Stimulated activated CD4-positive, alpha-beta T cell treated with anti-CD3 and anti-CD28 coated beads, Interleukin-2, amount 100 ng/mL, for 48 hours (primary cell): ENCODE measurements at places on chromosomes 6 and 20.

DNA sequence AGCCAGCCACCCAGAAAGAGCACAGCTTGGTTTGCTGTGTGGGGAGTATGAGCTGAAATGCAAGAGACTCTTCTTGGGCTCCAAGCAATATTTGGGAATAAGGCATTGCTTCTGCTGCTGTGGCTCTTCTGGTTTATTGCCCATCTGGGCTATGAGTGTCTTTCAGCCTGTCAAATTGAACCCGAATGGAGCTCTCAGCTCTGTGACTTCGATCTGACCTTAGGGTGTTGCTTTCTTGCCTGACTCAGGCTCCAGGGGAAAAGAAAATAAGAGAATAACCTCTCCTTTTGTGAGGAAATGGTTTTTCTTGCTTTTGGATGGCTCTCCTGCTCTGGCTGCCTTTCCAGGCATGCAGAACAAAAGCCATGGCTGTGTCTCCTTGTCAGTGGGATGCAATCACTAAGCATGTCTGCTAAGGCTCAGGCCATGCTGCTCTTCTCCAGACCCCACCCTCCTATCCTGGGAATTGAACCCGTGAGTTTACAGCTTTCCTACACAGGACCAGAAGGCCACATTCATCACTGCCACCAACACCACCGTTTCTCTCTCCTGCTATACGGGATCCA, 169.4 kb upstream of the JAG1 start:
- DNase-seq = no peak

GRCh38 chr6:125658759-125659431, 90.5 kb upstream of the HEY2 start:
- no peak for DNase-seq

GRCh38 chr6:150327117-150327774, 41.6 kb upstream of the IYD start:
- DNase-seq = no peak

DNA sequence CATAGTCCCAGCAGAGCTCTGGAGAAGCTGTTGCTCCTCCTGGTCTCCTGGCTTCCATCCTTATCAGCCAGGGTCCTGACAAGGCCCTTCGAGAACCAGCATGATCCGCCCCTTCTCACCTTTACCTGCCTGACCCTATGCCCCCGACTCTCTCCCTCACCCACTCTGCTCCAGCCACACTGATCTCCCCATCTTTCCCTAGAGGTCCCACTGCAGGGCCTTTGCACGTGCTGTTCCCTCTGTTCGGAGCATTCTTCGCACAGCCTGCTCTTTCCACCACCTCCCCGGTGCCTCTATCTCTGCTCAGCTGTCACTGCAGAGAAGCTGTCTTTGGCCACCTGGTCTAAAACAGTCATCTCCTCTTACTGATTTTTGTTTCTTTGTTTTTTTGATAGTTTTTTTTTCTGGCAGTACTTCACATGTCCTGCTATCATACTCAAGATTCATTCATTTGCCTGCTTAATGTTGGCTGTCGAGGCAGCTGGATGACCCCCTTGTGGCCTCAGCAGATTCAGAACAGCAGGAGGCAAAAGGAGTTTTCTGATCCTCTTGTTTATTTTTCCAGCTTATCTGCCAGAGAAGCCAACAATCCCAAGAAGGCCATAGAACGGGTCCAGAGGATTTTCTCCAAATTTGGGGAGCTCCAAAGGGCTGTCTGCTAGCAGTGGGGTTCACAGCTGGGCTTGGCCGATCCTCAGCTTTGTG, 1.6 kb upstream of the PTGIS start:
- DNase-seq = no peak

DNA sequence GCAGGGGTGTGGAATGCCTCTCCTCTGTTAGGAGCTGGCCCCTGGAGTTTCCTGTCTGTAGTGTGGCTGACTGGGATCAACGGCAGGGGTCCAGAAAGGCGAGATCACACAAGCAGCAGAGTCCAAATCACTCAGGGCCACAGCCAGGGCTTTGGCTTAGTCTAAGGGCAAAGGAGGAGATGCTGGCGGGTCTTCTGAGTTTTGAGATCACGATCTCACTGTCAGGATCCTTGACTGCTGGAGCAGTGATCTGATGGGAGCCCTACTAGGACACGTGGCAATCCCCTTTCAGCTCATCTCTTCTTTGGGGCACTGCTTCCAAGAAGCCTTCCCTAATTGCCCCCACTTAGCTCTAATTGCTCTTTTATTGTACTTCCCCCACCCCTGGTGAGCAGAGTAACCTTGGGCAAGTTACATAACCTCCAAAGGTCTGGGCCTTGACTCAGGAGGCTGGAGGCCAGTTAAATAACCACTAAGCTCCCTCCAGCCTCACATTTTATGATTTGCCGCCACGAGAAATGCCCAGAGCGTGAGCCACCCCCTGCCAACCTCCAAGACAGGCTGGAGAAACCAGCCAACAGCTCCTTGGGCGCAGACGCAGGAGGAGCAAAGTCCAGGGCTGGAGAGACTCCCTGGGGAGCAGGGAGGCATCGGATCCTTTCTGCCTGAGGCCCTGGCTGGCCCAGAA, 12.0 kb downstream of the KCNK5 start:
- no peak for DNase-seq

- no peak for DNase-seq
Observed at GRCh38 chr6:33595001-33595846, 15.1 kb upstream of the BAK1 start.

DNA sequence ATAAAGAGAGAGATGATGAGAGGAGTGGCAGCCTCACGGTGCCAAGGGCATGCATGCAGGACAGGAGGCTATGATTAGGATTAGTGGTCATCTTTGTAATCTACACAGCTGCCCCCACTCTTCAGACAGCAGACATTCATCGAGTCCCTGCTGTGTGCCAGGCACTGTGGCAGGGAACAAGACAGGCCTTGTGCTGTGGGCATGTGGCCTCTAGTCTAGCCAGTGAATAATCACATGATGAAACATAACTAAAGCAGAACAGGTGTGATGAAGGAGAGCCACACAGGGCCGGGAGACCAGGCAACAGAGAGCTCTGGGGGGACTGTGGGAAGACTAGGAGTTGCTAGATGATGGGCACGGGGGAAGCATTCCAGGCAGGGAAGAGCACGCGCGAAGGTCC, 22.2 kb downstream of the TOX2 start:
- no peak for DNase-seq

DNA sequence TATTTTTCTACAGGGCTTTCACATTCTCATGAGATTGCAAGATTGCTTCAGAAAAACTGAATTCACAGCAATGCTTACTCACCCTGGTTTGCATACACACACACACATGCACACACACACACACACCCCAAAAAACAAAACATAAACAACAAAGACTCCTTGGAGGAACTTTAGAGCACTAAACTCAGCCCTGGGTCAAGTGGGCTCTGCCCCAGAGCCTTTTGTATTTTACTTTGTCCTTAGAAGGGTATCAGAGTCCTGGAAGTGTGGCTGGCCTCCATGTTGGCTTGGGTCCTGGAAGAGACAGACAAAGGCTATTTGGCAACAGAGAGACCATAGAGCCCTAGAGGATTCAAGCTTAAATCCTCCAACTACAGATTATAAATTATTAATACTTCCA, 8.0 kb upstream of the CST9 start:
- DNase-seq = no peak

- no peak for DNase-seq
Observed at GRCh38 chr6:12101048-12101447, 88.9 kb downstream of the HIVEP1 start.

DNA sequence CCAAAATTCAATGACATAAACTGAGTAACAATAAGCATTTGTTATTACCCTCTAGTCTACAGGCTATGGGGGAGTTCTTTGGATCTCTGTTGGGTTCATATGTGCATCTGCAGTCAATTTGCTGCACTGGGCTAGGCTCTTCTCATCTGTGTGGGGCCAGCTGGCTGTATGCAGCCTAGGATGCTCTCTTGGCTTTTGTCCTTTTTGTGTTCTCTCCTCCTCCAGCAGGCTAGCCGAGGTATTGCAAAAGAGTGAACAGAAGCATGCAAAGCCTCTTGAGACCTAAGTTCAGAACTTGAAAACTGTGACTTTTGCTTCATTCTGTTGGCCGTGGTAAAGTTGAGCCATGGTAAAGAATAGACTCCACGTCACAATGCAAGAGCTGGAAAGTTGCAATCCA, 62.8 kb upstream of the FOXO3 start:
- DNase-seq = no peak

- DNase-seq = no peak
Observed at GRCh38 chr6:11426571-11426970, 111.0 kb upstream of the TMEM170B start.

GRCh38 chr6:168128631-168129291, 49.7 kb upstream of the FRMD1 start:
- no peak for DNase-seq

DNA sequence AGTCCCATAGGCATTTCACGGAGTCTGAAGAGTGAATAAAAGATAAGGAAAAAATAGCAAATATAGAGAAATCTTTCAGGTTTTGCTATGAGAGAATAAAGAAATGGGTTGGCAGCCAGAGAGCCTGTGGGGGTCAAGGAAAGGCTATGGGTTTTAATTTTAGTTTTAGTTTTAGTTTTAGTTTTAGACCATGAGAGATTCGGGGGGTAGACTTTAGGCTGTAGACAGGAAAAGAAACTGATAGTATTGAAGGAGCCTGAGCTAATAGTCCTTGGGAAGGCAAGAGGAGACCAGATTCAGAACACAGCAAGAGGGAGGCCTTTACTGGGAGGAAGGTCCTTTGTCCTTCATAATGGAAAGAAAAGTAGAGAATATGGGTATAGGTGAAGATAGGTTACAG, 19.3 kb downstream of the DOP1A start:
- DNase-seq = no peak

- peak; percentile 27 for DNase-seq
Observed at GRCh38 chr6:33248643-33248931, 23.1 kb downstream of the VPS52 start.

- DNase-seq = no peak
Observed at GRCh38 chr6:150099546-150099945, 30.6 kb upstream of the ULBP3 start.

DNA sequence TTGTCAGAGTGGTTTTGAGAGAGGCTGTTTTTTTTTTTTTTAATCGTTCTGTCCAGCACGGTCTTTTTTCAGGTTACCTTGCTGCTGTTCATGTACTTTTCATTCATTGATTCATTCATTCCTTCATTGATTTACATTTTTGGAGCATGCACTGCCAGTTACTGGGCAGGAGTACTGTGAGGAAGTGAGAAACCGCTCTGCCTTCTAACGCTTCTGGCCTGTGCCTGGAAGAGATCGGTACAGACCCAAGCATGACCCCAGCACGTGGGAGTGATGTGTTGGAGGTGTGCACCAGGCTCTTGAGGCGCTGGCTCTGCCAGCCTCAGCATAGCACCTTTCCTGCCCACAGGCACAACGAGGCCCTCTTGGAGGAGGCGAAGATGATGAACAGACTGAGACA, 9.1 kb downstream of the RIPK1 start:
- no peak for DNase-seq

DNA sequence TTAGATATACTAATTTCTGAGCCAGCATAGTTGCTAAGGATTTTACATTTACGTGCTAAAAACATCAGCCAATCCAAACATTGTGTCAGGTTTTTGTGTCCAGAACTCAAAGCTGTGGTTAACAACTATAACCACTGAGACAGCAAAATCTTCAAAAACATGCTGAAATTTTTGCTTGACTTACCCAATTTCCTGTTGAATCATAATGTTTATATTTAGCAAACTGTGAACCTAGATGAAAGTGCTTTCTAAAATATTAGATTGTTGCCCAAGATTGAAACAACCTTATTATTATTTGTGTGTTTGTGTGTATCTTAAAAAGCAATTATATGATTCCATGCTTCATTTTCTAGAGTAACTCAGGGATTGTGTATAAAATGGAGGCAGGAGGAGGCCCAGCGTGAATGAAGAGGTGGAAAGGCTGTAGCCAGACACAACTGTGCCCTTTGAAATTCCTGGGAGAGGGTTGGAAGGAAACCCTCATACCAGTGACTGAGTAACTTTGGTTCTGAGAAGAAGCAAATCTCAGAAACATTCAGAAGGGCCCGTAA, 48.0 kb downstream of the ARMC2 start:
- no peak for DNase-seq

GRCh38 chr20:50333812-50334211, 143.2 kb downstream of the CEBPB start:
- no peak for DNase-seq

GRCh38 chr20:25046181-25046641, 11.7 kb downstream of the ACSS1 start:
- DNase-seq = no peak

GRCh38 chr6:17219098-17219497, 62.1 kb upstream of the RBM24 start:
- no peak for DNase-seq

DNA sequence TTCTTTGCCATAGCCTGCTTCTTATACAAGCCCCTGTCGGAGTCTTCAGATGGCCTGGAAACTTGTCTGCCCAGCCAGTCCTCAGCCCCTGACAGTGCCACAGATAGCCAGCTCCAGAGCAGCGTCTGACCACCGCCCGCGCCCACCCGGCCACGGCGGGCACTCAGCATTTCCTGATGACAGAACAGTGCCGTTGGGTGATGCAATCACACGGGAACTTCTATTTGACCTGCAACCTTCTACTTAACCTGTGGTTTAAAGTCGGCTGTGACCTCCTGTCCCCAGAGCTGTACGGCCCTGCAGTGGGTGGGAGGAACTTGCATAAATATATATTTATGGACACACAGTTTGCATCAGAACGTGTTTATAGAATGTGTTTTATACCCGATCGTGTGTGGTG, 29.5 kb downstream of the SLCO4A1 start:
- DNase-seq = no peak

- DNase-seq = no peak
Observed at GRCh38 chr6:115680621-115681020, 380.1 kb downstream of the FRK start.

DNA sequence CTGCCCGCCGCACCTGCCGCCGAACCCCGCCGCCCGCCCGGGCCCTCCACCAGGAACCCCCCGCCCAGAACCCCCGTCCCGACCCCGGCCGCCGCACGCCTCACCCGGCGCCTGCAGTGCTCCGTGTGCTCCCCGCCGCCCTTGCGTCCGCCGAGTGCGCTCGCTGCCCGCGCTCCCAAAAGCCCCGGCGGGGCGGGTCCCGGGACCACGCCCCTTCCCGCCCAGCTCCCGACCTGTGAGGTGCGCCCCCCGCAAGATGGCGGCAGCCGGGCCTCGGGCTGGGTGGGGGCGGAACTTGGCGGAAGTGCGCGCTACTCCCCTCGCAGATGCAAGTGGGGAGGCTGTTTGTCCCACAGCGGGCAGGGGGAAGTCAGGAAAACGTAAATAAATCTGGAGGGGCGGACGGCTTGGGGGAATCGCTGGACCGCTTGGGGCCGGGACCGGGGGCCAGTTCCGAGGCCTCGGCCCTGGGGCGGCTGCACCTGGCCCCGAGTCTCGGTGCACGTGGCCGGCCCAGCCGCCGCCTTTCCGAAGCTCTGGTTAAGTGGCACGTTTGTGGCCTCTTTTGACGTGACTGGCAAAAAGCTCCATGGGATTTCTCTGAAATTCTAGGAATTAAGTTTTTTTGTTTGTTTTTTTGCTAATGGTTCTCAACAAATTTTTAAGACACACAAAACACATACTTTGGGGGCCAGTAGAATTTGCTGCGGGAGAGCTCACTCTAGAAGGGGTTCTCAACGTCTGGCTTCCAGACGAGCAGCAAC, at the start of gene EZR:
Gene EZR, minus strand, starts transcription at position 156 of the 764 bp plus-strand sequence. CDS start 1,275 bp downstream, outside the sequence.
- DNase-seq = peak; percentile 74

GRCh38 chr6:15352845-15353244, 107.0 kb downstream of the JARID2 start:
- DNase-seq = no peak
